ENCODE measurements at places on chromosomes 7 and 10. TPM values are rescaled to one million over a fixed set of nuclear protein-coding genes. Genes with fewer than 3 reads are reported as not detected.

The LEP gene
- total RNA-seq = not detected

The BICC1 gene
- total RNA-seq = 72.9 TPM

The GPR146 gene
- 1.2 TPM for total RNA-seq

The SYT15 gene
- total RNA-seq = 0.15 TPM

The DOCK1 gene
- 86.0 TPM for total RNA-seq

The CPA2 gene
- not detected for total RNA-seq

The MTPN gene
- 134 TPM for total RNA-seq

Data from smooth muscle cell of trachea (primary cell).